ENCODE measurements at places on chromosomes 4 and X.

DNA sequence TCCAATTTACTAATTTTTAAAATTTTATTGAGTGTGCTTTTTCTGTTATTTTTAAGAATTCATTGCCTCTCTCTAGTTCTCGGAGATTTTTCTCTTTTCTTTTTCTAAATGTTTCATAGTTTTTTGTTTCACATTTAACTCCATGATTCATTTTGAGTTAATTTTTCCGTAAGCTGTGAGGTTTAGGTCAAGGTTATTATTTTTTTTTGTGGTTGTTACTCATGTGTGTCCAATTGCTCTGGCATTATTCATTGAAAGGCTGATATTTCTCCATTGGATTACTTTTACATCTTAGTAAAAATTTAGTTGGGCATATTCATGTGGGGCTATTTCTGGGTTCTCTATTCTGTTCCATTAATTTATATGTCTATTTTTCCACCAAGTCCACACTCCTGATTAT lies 220.8 kb downstream of the MID1IP1 start:
- DNase-seq: no peak

DNA sequence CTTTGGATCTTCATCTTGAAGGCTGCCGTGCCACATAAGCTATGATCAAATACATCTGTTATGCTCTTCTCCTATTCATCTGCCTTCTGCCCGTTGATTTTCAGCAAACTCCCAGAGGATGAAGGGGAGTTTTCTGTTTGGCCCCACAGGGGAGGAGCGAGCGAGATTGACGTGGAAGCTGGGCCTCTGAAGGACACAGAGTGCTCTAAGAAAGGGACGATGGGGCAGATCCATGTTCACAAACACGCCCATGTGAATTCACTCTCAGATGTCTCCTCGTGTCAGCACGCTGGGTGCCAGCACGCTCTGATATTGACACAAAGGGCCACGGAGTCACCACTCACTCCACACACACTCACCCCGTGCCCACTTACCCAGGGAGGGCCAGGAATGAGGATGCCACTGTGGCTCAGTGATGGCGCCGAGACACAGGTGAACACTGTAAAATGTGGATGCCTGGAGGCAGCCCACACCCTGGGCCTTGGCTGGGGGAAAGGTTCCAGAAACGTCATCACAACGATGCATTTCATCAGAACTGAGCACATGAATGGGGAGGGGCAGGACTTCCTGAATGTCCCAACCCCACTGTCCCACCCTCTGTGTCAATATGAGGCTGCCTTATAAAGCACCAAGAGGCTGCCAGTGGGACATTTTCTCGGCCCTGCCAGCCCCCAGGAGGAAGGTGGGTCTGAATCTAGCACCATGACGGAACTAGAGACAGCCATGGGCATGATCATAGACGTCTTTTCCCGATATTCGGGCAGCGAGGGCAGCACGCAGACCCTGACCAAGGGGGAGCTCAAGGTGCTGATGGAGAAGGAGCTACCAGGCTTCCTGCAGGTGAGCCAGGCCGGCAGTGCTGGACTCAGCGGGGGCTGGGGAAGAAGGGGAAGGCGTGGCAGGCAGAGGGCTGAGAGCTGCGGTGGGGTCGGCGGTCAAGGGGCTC lies at the start of gene S100P:
TSS of gene S100P (plus strand) at position 648 of the 946 bp plus-strand sequence. CDS start at position 703, 55 bp downstream.
- DNase-seq: no peak

DNA sequence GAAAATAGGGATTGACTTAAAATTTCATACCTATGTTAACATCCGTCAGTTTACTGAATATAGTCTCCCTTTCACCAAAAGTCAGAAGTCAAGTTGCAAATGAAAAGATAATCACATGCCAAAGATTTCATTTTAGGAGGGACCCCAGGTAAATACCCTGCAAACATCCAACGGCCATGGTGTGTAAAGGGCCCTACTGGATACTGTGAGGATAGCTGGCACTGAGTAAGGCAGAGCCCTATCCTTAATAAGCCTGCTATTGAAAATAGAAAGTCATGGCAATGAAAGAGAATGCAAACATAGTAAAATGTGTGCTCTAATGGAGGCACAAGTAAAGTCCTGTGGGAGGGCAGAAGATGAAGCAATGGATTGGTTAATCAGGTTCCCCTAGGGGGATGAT lies 20.9 kb downstream of the STK26 start:
- DNase-seq: no peak

DNA sequence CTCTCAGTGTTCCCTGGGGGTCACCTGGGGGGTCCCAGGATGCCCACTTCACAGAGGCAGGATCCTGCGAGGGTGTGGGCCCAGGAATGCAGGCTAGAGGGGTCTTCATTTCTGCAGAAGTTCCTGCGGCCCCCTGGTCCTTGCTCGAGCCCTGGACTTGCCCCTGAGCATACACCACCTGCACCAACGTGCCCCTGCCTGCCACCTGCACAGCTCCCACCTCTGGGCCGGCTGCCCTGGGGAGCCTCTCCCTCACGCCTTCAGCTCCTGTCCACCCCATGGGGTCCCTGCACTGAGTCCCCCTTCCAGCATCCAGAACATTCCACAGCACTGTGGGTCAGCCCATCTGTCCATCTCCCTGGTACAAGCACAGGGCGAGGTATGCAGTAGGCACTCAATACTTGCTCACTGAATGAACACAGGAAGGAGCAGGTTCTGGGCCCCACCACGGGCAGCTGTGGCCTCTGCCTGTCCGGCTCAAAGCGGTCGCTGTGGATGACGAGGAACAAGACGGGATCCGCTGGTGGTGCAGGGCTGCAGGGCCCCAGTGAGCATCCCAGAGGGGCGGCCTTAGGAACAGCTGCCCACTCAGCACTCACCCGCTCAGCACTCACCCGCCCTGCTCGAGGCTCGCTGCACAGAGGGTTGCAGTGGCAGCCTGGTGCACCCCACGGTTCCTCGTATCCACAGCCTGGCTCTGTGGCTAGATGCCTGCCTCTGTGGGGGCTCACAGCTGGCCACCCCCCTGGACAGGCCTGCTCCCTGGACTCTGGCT lies 70.5 kb upstream of the MXD4 start:
- DNase-seq: no peak

DNA sequence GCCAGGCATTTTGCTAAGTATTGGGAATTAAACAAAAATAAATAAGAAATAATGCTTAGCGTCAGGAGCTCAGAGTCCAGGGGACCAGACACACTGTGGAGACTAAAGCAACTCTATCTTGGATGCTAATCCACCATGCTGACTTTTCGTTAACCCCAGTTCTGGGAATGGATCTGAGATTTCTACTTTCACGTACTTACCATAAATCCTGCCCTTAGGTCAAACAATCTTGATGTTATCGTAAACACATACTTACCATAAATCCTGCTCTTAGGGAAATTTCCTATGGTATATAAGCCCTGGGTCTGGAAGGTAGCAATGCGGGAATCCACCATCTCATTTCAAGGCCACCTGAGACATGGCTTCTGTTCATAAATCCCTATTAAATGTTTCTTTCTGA lies 204.5 kb upstream of the IGFBP7 start:
- no peak for DNase-seq

- DNase-seq: no peak
Observed at GRCh38 chr4:135548711-135549110, 1347.1 kb upstream of the PABPC4L start.

GRCh38 chrX:153456161-153456560 lies 10.3 kb upstream of the TREX2 start:
- DNase-seq: peak; percentile 1

GRCh38 chr4:182743815-182744214 lies 173.4 kb downstream of the DCTD start:
- no peak for DNase-seq

DNA sequence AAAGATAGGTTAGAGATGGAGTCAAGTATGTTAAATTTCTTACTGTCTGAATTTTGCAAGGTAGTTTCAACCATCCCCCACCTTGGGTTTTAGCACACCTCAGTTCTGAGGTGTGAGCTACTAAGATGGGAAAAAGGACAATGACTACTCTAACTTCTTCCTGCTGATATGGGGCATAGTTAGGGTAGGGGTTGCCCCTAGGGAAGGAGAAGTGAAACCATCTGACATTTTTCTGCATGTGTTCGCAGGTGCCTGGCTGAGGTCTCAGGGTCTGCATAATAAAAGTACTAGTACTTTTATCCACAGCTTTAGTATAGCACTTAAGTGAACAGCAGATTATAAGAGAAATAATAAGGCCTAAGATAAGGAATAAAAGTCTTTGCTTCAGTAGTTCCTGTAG lies 129.5 kb upstream of the CYSLTR1 start:
- no peak for DNase-seq

DNA sequence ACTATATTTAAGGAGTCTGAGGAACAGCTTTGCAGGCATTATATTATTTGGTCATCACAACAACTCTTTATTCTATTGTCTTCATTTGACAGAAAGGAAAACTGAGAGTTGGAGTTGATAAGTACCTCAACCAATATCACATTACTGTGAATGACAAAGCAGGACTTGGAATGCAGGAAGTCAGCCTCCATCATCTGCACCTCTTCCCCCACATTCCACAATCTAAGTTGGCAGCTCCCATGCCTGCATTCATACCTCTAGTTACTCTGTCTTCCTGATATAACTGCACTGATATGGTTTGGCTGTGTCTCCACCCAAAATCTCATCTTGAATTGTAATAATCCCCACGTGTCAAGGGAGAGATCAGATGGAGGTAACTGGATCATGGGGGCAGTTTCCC lies 356.7 kb downstream of the GALNTL6 start:
- no peak for DNase-seq

GRCh38 chr4:182754895-182755294 lies 162.3 kb downstream of the DCTD start:
- no peak for DNase-seq

DNA sequence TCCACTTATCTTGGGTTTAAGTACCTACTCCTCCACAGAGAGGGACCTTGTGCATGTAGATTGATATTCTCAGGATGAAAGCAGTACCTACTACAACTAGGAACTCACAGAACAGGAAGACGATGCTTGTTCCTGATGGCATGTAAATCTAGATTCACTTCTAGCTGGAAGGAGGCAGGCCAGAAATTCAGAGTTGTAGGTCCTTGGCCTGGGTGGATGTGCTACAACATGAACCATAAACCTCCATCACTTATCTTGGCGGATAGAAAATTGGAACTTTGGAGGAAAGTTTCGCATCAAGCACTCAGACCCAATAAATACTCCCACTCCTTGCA lies 9.3 kb upstream of the SMIM20 start:
- no peak for DNase-seq

DNA sequence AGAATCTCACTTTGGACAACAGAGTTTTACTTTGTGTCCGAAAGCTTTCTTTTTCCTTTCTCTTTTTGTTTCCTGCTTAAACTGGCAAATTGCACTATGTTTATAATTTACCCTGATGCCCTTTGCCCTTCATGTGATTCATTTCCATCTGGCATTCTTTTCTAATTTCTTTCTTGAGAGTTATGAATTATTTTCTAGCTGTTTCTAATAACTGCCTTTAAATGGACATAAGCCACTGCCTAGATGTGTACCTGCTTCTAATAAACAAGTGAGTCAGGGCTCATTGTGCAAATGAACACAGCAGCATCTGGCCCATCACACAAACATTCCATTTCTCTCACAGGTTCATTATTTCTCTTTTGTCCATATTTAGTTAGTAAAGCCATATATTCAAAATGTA lies 242.3 kb upstream of the GPRIN3 start:
- DNase-seq: no peak

- DNase-seq: no peak
Observed at GRCh38 chrX:72676465-72676864, 37.6 kb downstream of the PHKA1 start.

GRCh38 chr4:118270492-118270891 lies 82.3 kb downstream of the PRSS12 start:
- DNase-seq: peak; percentile 61

- DNase-seq: no peak
Observed at GRCh38 chr4:169987327-169988228, 38.6 kb downstream of the MFAP3L start.

Measured in midbrain (tissue), 1 donor.